ENCODE measurements at places on chromosomes 5 and 9.

DNA sequence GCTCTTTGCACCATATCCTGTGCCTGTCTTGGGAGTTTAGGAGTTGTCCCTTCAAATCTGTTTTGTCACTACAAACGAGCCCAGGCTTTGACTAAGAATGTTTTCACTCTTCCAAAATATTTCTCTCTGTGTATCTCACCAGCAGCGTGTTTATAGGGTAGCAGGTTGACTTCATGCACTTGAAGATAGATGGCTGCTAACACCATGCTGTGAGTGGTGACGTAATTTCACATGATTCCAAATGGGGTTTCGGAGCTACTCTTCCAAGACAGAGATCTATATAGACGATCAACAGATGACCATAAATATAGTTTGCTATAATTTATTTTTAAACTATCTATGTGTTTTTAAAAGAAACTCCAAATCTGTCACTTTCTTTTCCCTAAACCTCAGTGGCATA lies 30.6 kb downstream of the RORB start:
- no peak for DNase-seq

DNA sequence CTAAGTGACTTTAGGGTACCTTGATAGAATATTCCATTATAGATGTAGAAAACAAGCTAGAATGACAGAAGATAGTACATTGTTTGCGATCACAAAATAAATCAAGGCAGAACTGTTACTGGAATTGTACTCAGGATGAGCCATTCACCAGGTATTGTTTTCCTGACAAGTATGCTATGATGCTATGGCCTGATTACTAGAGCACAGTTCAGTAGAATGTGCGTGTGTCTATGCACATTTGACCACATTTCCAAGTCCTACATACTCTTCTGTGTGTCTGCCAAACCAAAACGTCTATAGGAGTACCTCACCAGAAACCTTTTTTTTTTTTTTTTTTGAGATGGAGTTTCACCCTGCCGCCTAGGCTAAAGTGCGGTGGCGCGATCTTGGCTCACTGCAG lies 43.3 kb upstream of the CDC42SE2 start:
- DNase-seq: no peak

DNA sequence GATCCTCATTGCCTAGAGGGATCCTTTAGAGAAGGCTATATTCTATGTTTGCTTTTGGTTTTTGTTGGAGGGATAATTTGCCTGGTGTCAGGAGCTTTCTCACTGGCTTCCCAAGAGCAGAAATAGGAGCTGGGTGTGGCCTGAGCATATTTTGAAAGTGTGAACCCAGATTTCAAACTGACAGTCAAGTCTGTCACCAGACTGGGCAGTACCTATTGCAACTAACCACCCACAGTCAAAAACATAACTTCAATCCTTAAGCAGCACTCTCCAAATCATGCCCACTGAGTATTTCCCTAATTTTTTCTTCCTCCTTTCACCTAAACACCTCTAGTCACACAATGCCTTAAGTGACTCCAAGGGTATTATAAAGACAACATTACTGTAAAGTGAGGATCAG lies 278.4 kb downstream of the EBF1 start:
- DNase-seq: no peak

GRCh38 chr9:70553707-70554673 lies 139.5 kb upstream of the KLF9 start:
- no peak for DNase-seq

DNA sequence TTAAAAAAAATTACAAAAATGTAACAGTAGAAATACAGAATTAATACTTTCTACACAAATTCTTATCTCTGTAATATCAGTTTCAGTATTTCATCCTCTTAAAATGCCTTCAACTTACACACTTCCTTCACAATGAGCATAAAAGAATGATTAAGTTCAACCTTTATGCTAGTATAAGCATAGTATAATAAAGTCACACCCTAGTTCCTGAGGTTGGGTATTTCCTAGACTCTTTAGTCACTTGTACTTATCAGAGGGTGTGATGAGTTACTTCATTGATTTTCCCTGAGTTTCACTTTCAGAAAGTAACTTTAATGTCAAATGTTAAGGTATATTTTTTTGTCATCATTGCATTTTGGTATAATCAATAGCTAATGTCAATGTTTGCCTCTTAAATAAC lies 302.4 kb downstream of the PDE4D start:
- no peak for DNase-seq
